ENCODE measurements at places on chromosomes 2 and 18.

DNA sequence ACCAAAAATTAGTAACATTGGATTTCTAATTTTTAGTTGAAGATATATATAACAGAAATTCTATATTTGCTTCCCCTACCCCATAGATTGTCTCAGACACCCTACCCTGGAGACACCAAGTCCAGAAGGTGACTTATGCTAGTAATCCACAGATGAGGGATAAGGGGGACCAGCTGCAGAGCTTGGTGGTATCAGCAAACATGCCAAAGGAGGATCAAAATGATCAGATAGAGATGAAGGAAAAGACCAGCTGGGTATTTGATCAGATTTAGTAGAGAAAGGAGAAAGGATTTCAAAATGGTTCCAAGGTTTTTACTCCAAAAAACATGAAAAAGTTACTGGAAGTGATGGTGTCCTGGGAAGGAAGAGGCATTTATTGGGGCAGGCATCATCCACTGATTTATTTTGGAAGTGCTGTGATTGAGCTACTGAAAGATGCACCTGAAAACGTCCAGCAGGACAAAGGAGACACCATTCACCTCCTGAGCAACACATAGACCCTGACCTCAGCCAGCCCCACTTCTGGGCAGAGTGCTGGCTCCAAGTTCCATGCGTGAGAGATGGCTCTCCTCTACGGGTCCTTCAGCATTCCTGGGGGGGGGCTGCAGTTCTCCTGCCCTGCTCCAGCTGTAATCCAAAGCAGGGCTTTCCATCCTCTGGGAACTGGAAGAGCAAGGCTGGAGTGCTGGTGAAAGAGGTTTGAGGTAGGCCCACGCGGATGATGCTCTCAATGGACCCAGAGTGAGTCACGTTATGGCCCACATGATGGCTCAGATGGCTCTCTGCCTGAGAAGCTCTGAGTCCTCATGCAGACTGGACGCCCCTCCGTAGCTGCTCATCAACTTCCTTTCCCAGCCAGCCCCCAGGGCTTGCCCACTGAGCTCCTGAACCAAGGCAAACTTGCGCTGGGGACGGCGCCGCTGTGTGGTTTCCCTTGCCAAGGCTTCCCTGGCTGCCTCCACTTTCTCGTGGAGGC lies 3.7 kb upstream of the LRRFIP1 start:
- DNase-seq = no peak

GRCh38 chr2:23379220-23379695 lies 5.7 kb upstream of the KLHL29 start:
- DNase-seq = no peak

- no peak for DNase-seq
Measured at GRCh38 chr18:24983566-24984139, 368.3 kb downstream of the ZNF521 start.

- DNase-seq = no peak
Measured at GRCh38 chr18:79459946-79460480, 64.3 kb downstream of the NFATC1 start.

GRCh38 chr2:233831861-233832260 lies 22.5 kb downstream of the HJURP start:
- DNase-seq = no peak

- DNase-seq = no peak
Measured at GRCh38 chr2:118990757-118991545, 49.0 kb downstream of the MARCO start.

DNA sequence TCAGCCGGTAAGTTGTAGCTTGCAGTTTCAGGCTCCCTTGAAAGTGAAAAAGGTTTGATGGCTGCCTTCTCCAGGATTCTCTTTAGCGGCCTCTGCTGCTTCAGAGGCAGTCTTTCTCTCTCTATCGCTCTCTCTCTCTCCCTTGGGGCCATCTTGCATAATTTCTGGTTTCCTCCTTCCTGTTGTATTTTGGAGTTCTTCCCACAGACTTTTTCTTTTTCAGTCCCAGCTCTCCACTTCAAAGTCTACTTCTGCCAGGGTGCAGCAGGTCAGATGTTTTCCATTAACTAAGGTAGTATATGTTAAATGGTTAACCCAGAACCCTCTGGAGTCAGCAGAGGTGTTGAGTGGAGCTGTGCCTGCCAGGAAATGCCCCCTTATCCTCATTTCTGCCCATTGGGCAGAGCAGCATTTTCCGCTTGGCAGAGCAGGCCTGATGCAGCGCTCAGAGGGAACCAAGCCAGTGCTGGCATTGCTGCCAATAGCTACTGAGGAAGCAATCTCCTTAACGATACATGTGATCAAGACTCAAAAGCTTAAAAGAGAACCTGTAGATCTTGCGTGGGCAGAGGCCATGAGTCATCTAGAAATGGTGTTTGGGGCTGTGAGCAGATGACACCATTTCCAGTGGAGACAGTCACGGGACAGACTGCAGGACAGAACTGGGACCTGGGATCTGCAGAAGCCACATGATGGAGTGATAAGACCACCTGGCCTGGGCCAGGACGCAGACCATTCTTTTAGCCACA lies 20.8 kb downstream of the DBI start:
- DNase-seq = peak; percentile 55

- DNase-seq = no peak
Measured at GRCh38 chr2:241534701-241535375, 23.7 kb upstream of the BOK start.

DNA sequence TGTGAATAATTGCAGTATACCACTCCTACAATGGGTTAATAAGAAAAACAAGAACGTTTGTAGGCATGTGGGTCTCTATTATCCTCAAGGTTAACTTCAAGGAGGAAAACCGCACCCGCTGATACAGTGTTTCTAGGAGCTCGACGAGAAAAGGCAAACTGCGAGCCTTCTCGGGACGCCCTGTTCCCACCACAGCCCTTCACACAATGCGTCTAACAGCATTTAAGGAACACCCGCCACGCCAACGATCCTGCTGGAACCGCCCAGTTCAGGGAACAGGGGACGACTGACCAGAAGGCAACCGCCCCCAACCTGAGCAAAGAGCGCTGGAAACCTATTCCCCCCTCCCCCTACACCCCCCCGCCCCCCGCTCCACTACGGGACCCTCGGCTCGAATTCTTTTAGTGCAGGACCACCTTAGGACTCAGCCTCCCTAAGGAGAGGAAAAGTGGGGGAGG lies 710 bp upstream of the TMSB10 start:
- no peak for DNase-seq

GRCh38 chr2:167681234-167682015 lies 566.0 kb downstream of the STK39 start:
- no peak for DNase-seq

GRCh38 chr2:238776003-238776760 lies 71.7 kb upstream of the TWIST2 start:
- no peak for DNase-seq

GRCh38 chr2:239883326-239884050 lies 141.7 kb downstream of the NDUFA10 start:
- no peak for DNase-seq

- no peak for DNase-seq
Measured at GRCh38 chr2:165905854-165906253, 47.7 kb downstream of the TTC21B start.

GRCh38 chr2:7165736-7166135 lies 248.5 kb downstream of the RNF144A start:
- no peak for DNase-seq

DNA sequence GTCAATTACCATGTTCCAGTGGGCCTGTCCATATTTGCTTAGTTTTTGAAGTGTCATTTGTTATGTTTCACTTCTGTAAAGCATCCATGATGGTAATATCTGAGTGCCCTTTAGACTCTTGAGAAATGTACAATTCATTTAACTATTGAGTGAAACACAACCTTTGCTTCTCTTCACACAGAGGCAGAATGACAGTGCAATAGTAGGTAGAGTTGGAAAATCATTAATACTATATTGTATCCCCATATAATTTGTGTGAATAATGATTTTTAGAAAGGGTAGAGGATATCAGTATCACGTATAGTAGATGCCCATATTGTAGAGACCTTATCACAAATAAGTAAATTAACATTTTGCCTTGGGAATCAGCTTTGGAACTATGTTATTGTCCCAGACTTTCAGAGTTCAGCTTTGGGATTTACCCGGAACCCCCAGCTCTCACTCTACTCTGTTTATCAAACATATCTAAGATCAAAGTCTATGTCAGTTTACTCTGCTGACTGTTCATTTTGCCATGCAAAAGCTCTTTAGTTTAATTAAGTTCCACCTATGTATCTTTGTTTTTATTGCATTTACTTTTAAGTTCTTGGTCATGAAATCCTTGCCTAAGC lies 172.7 kb upstream of the NOL4 start:
- DNase-seq = no peak

GRCh38 chr2:27596627-27597026 lies 13.8 kb downstream of the ZNF512 start:
- DNase-seq = no peak

- no peak for DNase-seq
Measured at GRCh38 chr2:219457784-219458369, 23.2 kb downstream of the SPEG start.
